ENCODE measurements at places on chromosomes 12 and 14.
A peak's percentile ranks its signal among the peaks of the same experiment; 100 is the strongest.

GRCh38 chr12:29780084-29780483, 3.7 kb downstream of the TMTC1 start:
- no peak for DNase-seq

- DNase-seq, result peak; percentile 56
These were observed 27.9 kb downstream of the IRF2BPL start for GRCh38 chr14:77000340-77001270.

DNA sequence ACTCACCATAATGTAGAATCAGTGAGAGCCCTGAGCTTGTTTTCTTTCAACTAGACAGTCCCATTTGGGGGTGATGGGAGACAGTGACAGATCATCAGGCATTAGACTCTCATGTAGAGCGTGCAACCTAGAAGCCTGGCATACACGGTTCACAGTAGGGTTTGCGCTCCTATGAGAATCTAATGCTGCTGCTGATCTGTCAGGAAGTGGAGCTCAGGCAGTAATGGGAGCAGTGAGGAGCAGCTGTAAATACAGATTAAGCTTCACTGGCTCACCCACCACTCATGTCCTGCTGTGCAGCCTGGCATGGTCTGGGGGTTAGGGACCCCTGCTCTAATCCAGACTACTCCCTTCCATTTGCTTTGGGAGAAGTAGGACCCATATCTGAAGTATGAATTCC, 55.6 kb downstream of the FNTB start:
- DNase-seq, result no peak

DNA sequence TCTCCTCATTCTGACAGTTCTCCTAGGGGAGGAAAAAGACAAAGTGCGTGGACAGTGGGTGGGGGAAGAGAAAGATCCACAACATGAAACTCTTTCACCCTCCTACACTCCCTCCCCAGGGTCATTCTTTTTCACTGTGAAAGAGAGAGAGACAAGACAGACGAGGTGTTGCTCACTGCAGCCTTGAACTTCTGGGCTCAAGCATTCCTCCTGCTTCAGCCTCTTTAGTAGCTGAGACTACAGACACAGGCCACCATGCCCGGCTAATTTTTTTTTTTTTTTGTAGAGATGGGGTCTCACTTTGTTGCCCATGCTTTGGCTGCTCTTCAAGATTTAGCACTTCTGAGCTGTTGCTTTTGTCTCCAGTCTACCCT, 2.7 kb downstream of the GPX2 start:
- no peak for DNase-seq

- DNase-seq, result no peak
These were observed 23.5 kb upstream of the IGF1 start for GRCh38 chr12:102503831-102504230.

- no peak for DNase-seq
These were observed 249.4 kb downstream of the ZFP36L1 start for GRCh38 chr14:68543516-68543915.

- peak; percentile 88 for DNase-seq
These were observed 103.4 kb upstream of the MAP1LC3B2 start for GRCh38 chr12:116455540-116456329.

DNA sequence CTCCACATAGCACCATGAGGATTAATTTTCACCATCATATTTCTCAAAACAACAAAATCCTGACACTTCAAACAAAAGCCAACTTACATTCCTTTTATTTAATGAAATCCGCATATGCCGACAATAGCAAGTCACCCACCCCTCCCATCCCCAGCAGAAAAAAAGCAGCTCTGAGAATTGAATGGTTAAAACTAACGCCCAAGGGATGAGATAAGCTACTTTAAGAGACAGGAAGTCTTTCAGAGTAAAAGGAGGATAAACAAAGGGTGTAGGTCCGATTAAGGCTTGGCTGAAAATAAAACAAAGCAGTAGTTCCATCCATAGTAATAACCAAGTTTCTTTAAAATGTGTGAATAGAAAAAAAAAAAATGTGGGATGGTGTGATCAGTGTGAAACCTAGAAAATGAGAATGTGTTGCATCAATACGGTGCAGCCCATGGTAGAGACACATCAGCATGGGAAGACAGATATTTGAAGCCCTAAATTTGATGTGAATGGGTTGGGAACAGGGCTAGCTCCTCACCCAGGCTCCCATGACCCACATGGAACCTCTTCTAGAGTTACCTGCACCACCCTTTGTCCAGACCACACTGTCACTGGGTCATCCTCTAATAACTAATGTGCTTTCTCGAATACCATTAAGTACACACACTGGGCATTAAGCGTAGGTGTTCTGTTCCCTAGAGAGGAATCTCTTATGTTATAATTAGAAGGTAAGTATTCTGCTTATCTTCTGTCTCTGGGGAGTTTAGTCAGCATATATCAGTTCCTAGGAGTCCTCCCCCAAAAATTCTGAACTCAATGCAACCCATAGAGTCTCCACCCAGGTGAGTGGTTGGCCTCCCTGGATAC, 31.7 kb downstream of the RTRAF start:
- no peak for DNase-seq

GRCh38 chr12:54372113-54372806, 8.0 kb upstream of the GPR84 start:
- DNase-seq, result no peak

GRCh38 chr12:73951956-73952703, 585.5 kb upstream of the ATXN7L3B start:
- DNase-seq, result no peak

- DNase-seq, result no peak
These were observed 17.5 kb upstream of the KRT80 start for GRCh38 chr12:52209321-52209720.

GRCh38 chr14:90402016-90402415, 5.2 kb downstream of the CALM1 start:
- DNase-seq, result no peak

GRCh38 chr12:119956047-119956446, 33.0 kb upstream of the BICDL1 start:
- no peak for DNase-seq

GRCh38 chr14:71362282-71362681, 455.0 kb downstream of the PCNX1 start:
- no peak for DNase-seq

GRCh38 chr14:94775871-94776210, 5.9 kb upstream of the GSC start:
- DNase-seq, result no peak

DNA sequence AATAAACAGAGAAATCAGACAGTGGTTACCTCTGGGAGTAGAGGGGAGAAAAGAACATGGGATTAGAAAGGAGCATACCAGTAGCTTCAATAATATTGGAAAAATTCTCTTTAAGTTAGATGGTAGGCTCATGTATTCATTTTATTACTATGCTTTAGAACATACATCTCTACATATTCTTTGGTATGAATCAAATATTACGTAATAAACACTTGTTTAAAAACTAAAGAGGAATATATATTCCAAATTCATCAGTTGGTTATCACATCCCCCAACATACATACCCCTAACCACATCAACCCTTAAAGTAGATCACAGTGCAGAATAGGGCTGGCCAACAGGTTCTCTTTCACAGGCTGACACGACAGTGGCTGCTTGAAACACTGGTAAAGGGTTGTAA, 5.6 kb downstream of the RPAP3 start:
- no peak for DNase-seq

DNA sequence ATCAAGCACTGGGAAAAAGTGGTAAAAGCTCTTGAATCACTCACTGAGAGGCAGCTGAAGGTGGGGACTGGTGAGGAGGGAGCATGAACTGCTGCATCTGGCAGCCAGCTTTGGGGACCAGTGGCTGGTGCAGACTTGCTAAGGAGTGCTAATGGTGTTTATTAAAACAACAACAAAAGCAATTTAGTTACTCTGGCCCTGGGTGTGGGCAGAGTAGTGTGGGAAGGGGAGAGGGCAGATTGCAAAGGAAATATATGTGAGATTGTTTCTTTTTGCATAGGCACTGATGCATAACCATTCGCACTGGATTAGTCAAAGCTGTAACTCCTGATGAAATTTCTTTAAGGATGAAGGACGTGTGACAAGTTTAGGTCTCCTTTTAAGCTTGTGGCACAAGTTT, 8.1 kb downstream of the TXNRD1 start:
- DNase-seq, result no peak

DNA sequence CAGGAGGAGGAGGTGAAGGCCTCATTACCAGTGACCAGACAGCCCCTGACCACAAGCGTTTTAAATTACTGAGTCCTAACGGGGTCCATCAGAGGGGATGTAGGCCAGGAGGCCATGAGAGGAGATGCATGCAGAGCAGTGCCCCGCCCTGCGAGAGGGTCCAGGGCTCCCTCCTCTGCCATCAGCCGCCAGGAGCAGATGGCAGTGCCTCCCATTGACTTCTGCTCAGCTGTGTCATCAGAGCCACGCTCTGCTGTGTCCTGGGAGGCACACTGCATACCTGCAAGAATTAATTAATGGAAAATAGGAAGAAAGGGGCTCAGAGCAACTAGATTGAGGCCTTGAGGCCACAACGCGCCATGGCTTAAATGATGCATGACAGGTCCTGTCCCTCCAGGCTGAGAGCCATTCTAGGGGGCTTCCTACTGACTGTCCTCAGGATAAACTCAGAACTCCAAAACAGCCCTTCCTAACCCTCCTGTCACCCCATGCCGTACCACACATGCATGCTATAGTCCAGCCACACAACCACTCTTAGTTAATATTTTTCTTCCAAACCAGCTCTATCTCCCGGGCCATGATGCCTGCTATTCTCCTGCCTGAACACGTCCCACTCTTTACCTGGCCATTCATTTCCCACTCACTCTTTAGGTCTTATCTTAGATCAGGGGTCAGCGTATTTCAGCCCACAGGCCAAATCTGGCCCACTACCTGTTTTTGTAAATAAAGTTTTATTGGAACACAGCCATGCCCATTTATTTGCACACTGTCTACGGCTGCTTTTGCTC, 235.8 kb downstream of the KSR2 start:
- no peak for DNase-seq

GRCh38 chr14:89571491-89571890, 154.5 kb upstream of the FOXN3 start:
- DNase-seq, result peak; percentile 6

- peak; percentile 33 for DNase-seq
These were observed 406 bp downstream of the PARP2 start for GRCh38 chr14:20343862-20344220.

DNA sequence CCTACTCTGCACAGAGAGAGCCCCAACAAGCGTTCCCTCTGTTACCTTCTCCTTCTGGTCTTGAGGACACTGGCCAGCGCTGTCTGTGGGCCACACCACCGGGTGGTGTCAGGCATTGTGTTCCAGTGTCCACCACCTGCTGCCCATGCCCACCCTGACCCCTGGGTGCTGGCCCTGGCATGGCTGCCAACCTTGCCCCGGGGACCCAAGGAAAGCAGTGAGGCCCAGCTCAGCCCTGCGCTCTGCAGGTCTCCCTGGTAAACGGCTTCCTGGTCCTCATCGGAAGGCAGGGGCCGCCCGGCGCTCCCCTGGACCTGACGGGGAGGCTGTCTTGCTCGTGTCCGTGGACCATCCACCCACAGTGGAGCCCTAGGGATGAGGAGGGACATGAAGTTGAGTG, 21.8 kb upstream of the MEG3 start:
- no peak for DNase-seq

- no peak for DNase-seq
These were observed 27.7 kb upstream of the AMIGO2 start for GRCh38 chr12:47107446-47107845.

DNA sequence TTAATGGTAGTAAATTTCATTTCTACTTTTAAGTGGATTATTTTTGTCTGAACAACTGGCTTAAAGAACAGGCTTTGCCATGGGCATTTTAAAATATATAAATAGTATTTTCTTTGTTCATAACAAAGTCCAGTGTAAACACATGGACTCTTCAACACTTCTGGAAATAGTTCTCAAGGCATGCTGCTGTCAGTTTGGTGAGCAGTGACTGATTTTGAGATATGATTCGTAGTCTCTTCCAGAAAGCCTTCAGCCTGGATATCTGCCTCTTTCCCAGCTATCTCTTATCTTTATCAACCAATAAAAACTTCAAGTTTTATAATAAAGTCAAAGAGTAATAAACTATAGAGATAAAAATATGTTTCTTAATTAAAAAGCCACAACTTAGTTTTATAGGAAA, 110.7 kb downstream of the NAV3 start:
- DNase-seq, result no peak

- no peak for DNase-seq
These were observed 908 bp upstream of the CDKL1 start for GRCh38 chr14:50397390-50398188.

GRCh38 chr12:39588348-39588747, 31.3 kb downstream of the ABCD2 start:
- DNase-seq, result no peak

DNA sequence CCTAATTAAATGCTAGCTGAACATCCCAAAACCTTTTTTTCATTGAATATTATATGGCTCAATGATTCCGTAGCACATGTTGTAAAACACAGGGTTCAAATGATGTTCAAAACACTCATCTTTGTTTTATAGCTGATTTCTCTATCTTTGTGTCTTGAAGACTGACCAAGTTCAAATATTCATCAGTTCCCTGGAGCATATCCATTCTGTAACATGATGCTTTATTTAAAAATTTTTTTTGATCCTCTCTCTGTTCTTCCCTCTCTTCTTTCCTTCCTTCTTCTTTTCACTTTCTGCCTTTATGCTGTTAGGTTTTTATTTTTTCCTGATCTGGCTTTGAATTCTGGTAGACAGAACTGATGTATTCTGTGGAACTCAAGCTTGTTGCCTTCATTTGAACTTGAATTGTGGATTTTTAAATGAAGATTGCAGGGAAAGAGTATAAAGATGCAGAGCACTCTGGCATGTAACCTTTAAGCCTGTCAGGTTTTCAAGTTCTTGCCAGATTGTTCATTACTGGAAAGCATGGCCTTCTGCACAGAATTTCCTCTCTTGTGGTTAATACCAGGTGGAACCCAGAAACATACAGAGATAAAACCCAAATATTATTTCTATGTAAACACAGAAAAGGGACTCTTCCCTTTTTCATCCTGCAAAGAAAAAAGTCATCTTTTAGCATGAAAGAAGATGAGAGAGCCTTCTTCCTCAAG, 39.5 kb downstream of the PROX2 start:
- peak; percentile 53 for DNase-seq

- DNase-seq, result no peak
These were observed 365.7 kb downstream of the FLRT2 start for GRCh38 chr14:85895603-85896002.

DNA sequence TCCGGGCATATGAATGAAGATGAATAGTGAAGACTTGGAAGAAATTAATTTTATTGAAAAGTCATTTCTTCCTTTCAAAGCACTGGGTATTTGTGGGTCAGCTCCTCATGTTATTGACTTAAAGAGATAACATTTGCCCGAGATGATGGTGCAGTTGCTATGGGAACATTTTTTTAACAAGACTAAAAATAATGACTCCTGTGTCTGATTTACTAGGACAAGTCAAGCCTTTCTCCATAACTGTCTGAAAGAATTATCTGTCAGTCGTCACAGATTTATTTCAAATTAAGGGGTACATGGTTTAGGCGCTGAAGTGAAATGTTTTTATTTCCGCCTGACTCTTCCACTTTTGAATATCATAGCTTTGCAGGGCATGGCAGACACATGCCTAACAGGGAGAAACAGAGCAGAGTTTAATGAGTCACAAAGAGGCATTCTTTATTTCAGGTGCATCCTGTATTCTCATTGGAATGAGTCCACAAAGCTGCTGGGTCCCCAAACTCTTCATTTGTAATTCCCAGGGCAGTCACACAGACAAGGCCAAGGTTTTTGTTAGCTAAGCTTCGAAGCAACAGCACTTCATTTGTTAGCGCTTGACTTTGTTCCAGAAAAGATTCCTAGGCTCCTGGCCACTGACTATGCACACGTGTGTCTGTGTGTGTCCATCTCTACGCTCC, 4.3 kb upstream of the GPHB5 start:
- peak; percentile 2 for DNase-seq

Data from fibroblast of lung (primary cell).